ENCODE measurements at places on chromosomes 12 and 14.

DNA sequence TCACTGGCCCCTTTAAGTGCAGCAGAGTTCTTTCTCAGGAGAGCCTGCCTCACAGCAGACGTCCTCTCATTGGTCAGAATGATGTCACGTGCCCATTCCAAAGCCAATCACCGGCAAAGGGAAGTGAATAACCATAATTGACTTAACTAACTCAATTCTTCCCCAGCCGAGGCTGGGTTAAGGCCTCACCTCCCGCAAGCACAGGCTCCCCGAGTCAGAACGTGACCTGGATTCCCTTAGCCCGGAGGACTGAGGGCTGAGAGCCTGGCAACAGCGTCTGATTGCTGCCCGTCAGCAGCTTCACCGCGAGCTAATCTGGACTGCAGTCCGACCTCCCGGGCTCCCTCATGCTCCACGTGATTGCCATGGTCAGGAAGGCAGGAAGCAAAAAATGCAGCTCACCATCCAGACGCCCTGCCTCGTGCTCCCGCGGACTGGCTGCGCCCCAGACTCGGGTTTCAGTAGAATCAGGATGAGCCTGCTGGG lies 92.1 kb upstream of the FZD10 start:
- DNase-seq: peak; percentile 55

GRCh38 chr12:247271-247670 lies 15.4 kb downstream of the SLC6A13 start:
- no peak for DNase-seq

GRCh38 chr12:124543052-124543589 lies 24.3 kb downstream of the NCOR2 start:
- DNase-seq: peak; percentile 70

DNA sequence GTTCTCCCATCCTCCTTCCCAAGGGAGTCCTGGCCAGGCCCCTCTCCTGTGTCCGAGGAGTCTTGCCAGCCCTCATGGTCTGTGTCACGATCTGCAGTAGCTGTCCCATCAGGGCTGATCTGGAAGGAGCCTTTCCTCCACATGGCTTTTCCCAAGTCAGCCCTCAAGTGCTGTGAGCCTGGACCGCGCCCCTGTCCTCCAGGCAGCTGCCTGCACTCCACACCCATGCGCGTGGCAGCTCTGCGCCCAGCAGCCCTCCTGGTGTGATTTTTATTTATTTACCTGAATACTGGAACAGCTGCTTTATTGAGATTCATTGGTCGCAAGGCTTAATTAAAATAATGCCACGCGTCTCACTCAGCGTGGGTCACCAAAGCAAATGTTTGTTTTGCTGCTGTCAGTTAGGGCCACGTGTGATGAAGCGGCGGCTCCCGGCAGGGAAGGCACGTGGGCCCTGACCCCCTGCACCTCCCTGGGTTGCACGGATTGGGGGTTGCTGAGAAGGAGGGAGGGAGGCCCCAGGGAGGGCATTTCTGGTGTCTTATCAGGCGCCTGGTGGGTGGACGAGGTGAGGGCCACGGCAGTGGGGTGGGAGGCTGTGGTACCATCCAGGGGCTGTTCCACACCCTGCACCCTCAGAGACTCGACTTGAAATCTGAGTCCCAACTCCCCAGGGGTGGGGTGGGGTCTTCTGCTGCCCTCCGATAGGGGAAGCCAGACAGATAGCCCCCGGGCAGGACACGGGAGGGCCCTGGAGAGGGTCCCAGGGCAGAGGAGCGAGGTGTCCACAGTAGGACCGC lies 206.3 kb upstream of the C14orf180 start:
- no peak for DNase-seq

- DNase-seq: no peak
Observed at GRCh38 chr14:90373887-90374286, 22.9 kb upstream of the CALM1 start.

GRCh38 chr14:47252802-47253201 lies 422.6 kb downstream of the MDGA2 start:
- DNase-seq: no peak

DNA sequence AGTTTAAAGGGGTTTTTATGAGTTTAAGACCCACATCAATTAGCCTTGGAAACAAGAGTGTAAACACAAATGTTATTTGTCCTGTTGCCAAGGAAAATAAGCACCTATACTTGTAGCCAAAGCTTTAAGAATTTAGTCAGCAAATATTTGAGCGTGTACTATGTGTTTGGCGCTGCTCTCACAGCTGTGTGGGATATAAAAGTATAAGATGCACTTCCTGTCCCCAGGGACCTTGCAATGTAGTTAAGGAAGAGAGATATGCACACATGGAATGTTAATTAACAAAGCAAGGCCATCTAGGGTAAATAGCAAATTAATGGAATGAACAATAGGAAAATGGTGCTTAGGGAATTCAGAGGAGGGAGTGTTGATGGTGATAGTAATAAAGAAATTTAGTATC lies 134.9 kb upstream of the SRRM4 start:
- no peak for DNase-seq

DNA sequence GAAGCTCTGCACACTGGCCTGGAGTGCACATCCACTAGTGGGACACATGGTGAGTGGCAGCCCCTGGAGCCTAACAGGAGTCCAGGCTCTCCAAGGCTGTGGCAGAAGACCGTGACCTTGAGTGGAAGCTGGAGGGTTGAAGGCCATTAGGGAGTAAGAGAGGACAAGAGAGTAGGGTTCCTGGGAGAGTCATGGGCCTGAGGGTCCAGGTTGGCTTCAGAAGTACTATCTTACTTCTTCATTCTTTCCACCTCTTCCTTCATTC lies 406 bp downstream of the IL23A start:
- DNase-seq: no peak

- no peak for DNase-seq
Observed at GRCh38 chr14:68282479-68283377, 463.1 kb downstream of the RAD51B start.

- no peak for DNase-seq
Observed at GRCh38 chr12:28415755-28416154, 225.5 kb downstream of the CCDC91 start.

- no peak for DNase-seq
Observed at GRCh38 chr12:33605757-33606156, 166.1 kb upstream of the SYT10 start.

DNA sequence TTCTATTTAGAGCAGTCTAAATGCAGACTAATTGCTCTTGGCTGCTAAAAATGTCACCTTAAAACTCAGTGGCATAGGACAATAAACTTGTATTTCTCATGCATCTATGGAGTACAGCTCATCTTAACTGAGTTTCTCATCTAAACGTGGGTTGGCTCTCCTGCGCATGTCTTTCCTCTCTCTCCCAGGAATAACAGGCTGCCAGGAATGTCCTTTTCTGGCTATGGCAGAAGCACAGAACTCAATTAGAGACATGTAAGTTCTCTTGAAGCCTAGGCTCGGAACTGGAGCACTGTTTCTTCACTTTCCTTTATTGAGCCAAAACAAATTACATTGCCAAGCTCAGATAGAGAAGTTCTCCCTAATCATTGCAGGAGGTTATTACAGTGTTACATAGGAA lies 722.3 kb upstream of the FLRT2 start:
- DNase-seq: no peak

DNA sequence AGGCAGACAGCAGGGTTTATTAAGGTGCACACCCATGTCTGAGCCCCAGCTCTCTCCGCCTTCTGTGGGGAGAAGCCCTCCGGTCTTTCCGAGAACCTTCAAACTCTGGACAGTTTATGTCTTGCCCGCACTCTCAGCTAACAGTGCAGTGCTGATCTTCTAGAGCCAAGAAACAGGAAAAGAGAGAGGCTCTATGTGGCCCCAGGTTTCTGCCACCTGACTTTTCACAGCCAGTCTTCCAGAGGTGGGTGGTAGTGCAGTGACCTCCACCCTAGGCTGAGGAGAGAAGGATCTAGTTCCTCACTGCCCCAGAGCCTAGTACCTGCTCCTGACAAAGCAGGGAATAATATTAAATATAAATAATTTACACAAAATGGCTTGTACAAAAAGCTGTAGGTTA lies 4.0 kb upstream of the SLC22A17 start:
- no peak for DNase-seq

GRCh38 chr14:32601069-32601468 lies 272.0 kb downstream of the AKAP6 start:
- no peak for DNase-seq

DNA sequence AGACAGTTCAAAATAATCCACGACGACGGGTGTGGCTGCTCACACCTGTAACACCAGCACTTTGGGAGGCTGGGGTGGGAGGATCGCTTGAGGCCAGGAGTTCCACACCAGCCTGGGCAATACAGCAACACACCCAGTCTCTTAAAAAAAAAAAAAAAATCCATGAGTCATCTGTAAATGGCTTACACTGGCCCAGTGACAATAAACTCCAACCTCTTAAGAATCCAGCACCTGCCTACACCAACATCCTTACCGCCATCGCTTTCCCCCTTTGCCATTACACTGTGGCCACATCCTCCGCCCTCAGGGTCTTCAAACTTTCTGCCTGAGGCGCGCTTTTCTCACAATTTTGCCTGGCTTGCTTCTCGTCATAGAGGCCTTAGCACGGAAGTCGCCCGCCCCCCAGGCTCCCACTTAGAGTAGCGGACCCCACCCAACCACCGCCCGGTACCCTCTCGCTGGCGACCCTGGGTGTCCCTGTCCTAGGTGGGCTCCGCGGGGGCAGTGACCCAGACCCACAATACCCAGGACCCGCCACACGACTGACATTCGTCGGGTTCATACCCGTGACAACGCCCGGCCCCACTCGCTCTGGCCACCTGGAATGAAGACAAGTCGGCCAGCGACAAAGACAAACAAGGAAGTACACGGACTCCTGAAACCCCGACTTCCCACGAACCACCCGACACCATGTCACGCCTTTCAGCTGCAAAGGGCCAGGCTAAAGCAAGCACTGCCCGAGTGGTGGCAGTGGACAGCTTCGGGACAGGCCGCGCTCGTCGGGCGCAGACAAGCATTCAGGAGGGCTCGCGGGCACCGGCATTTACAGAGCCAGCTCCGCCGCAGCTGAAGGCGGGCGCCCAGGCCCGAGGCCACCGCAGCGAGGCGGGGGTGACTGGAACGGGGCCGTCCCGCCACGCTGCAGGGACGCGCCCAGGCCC lies 636 bp downstream of the GOLGA3 start:
- no peak for DNase-seq

DNA sequence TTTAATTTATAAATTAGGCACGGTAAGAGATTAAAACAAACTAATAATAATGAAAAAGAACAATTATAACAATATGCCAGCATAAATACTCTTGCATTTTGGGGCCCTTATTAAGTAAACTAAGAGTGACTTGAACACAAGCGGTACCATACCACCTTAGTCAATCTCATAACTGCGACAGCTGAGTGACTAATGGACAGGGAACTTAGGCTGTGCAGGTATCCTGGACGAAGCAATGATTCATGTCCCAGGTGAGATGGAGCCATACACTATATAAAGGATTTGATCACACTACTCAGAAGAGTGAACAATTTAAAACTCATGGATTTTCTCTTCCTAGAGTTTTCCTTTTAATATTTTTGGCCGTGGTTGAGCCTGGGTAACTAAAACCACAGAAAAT lies 4.3 kb downstream of the KLRC4 start:
- DNase-seq: no peak

GRCh38 chr12:123337070-123337469 lies 27.6 kb downstream of the SBNO1 start:
- DNase-seq: no peak

GRCh38 chr12:67780580-67781084 lies 132.1 kb downstream of the DYRK2 start:
- no peak for DNase-seq

DNA sequence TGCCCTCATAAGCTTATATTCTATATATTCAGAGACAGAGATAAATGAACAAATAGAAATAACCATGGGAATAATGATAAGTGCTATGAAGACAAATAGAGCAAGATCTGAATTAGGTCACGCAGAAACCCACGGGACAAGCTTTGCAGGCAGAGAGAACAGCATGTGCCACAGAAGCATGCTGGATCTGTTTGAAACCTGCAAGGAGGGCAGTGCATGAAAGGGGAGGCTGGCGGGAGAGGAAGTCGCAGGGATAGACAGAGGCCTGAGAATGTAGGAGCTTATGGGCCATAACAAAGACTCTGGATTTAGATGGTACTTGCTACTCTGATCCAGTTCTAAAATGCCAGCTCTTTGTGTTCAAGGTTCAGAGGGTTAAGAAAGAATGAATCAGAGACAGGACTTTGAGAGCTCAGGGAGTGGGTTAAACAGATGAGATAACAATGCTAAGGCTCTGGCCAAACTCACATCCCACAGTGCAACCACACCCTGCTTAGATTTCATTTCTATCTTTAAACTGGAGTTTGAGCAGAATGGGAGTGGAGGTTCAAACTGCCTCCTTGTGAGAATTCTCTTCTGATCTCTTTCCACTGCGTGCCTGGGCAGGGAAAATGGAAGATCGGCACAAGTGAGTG lies 49.2 kb upstream of the PPP1R12A start:
- DNase-seq: no peak

DNA sequence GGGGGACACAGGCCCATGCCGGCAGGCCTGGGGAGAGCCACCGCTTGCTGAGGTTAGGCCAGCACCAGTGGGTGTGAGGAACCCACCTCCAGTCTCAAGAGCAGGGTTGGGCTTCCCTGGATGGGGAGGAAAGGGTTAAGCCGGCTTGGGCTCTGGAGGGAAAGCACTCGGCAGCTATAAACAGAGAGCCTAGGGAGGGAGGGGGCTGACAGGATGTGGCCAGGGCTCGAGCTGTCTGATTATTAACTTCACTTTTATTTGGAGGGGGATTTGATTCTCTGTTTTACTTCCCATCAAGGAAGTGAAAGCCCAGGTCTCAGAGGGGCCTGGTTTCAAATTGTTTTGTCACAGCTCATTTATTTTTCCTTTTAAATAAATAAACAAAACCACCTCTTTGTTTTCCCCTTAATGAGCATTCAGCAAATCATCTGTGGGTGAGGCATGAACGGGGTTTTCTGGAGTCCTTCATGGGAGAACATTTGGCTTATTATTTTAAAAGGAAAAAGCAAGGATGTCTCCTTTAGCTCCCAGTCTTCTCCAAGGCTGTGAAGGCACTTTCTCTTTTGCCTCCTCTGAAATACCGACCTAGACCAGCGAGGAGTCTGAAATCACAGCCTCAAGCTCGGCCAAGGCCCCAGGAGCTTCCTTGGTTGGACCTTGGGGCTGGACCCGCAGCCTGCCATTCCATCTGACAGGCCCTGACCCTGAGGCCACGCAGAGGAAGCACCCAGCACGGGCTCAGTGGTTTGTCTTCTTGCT lies 21.9 kb upstream of the ZFP36L1 start:
- DNase-seq: peak; percentile 84

- no peak for DNase-seq
Observed at GRCh38 chr12:127542931-127543330, 724.0 kb upstream of the TMEM132C start.

DNA sequence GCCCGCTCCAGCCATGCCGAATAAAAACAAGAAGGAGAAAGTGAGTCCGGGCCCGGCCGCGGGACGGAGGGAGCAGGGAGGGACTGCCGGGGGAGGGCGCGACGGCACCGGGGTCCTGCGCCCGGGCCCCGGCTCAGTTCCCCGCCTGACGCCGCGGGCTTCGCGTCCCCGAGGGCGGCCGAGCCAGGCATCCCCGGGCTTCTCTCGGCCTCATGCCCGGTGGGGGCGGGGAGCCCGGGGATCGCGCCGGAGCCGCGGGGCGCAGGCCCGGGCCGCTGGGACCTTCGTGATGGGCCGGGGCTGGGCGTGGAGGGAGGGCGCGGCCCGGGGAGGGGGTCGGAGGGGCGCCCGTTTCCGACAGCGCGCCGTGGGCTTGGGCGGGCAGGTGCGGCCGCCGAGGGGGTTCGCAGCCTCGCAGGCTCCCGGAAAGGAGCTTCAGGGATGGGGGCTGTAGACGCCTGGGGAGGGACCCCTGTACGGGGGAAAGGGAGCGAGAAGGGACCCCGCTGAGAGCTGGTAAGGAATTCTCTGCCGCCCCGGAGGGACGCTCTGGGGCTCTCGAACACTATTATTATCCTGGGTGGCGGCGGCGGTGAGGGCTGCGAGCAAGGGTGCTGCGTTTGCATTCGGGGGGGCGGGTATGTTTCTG lies 496 bp downstream of the PPP2R5C start:
- peak; percentile 40 for DNase-seq
